ENCODE measurements at places on chromosomes 3 and 15. TPM values are rescaled to one million over a fixed set of nuclear protein-coding genes. Genes with fewer than 3 reads are reported as not detected.

DNA sequence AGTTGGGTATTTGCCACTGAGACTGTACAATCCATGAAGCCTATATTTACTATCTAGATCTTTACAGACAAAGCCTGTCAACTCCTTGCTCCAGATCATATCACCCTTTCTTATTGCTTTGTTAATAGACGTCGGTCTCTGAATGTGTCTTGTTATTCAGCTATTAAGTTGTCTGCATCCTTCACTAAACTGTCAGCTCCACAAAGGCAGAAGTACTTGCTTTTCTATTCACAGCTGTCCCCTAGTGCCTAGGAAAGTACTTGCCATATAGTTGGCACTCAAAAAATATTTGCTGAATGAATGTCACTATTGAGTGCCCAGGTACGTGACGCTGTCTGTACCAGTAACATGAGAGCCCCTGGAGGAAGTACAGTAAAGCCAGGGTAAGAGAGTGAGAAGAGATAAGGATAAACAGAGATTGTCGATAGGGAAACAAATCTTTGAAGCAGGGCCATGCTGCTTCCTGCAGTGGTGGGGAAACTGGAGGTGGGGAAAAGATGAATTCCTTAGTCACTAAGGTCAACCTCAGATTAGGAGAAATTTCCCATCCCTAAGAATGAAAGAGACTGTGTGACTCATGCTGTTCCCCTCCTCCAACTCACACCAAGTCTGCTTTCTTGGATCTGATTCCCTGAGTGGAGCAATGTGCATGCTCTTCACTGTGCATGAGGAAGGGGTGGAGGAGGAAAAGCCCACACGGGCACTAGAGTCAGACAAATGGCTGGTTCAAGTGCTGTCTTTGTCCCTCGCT is 36.3 kb downstream of the PRICKLE2 start:
- no peaks in the 10 kb centered on the region for H3K36me3 ChIP-seq
- no peak overlapping the region for H3K4me3 ChIP-seq
- H3K27ac ChIP-seq = no peak overlapping the region

DNA sequence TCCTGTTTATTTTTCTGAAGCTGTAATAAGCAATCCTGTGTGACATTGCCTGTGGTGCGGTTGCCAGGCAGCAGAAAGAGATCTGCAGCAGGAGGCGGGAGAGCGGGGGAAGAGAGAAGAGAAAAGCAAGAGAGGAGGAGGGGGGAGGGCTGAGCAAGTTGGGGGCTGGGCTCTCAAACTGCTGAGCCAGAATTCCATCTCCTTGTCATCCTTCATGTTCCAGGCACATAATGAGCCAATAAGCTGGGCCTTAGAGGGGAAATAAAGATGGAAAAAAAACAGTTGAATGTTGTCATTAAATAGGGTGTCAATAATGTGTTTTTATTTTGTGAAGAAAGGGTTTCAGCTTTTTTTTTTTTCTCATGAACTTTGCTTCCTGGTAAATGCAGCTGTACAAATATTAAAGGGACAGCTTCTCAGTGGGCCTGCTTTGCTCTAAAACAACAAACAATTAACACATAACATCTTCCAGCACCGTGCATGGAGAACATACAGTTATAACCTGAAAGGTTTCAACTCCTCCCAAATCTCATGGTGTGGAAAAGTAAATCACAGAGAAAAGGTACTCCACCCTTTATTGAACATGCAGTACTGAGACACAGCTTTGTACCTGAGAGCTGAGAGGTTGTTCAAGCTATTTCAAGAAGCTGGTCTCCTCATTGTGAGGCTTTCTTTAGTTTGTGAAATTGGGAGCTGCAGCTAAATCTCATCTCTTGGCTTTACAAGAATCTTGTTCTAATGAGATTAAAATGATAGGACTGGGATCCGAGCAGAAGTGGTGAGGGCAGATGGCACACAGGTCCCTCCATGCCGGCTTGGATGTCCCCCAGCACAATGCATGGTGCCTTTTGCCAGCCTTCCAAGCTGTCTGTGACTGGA is 451.1 kb upstream of the KCNMB2 start:
- no peak for DNase-seq
- H3K27me3 ChIP-seq = no peaks in the 10 kb centered on the region
- no peak overlapping the region for H3K4me3 ChIP-seq
- no peak overlapping the region for H3K27ac ChIP-seq

DNA sequence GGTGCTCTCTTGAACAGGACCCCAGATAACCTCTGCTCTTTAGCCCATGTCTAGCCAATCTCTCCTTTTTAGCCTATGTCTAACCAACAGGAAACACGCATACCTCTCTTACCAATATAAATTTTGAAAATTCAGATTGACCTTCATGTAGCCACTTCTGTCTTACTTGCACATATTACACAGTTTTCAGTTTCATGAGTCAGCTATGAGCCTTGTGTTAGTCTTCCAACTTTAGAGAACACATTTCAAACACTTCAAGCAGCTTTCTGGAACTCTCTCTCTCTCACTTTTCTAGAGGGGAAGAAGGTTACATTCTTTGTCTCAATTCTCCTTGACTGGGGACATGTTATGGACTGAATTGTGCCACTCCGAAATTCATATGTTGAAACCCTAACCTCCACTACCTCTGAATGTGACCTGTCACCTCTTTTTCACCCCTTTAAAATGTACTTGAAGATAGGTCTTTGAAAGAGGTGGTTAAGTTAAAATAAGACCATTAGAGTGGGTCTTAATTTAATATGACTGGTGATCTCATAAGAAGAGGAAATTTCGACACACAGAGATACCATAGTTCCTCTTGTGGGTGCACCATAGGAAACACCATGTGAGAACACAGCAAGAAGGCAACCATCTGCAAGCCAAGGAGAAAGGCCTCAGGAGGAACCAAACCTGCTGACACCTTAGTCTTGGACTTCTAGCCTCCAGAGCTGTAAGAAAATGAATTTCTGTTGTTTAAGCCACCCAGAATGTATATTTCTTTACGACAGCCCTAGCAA is 480.3 kb upstream of the ALCAM start:
- H3K27me3 ChIP-seq = no peaks in the 10 kb centered on the region
- H3K36me3 ChIP-seq = no peaks in the 10 kb centered on the region
- no peak overlapping the region for H3K27ac ChIP-seq
- H3K4me1 ChIP-seq = no peaks in the 10 kb centered on the region
- no peak for DNase-seq

- no peak overlapping the region for H3K27ac ChIP-seq
- no peaks in the 10 kb centered on the region for H3K27me3 ChIP-seq
- H3K4me3 ChIP-seq = no peak overlapping the region
- no peak for DNase-seq
- no peaks in the 10 kb centered on the region for H3K4me1 ChIP-seq
These were observed 13.0 kb downstream of the PHLDB2 start for GRCh38 chr3:111871809-111872623.

- no peak for DNase-seq
- no peak overlapping the region for H3K27ac ChIP-seq
- H3K36me3 ChIP-seq = no peaks in the 10 kb centered on the region
These were observed 944.7 kb downstream of the MCTP2 start for GRCh38 chr15:95175914-95176658.

DNA sequence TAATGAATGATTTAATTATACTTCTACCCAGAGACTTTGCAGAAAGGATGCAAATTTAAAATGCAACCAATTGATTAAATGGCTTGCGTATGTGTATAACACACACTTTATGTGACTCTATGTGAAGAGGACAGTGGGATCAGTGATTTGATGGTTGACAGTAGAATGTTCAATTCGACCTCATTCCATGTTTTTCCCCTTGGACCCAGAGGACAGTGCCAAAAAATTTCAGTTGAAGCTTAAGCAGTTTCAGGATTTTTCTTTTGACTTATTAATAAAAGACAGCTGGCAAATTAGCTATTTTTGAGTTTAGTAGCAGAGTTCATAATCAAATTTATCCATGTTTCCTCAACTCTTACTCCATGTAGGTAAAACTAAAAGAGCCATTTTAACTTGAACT is 742.4 kb upstream of the NR2F2 start:
- H3K4me1 ChIP-seq = no peaks in the 10 kb centered on the region
- no peak overlapping the region for H3K27ac ChIP-seq
- no peaks in the 10 kb centered on the region for H3K36me3 ChIP-seq
- H3K27me3 ChIP-seq = no peaks in the 10 kb centered on the region
- no peak overlapping the region for H3K4me3 ChIP-seq
- DNase-seq = no peak

PPP4R2 gene
- total RNA-seq = 118 TPM

BCL2A1 gene
- 13.8 TPM for total RNA-seq

LRRC3B gene
- not detected for total RNA-seq

All from activated CD8-positive, alpha-beta memory T cell treated with anti-CD3 and anti-CD28 coated beads, Interleukin-2, amount 10 ng/mL, durations not matched to agents 7 days and 5 days (primary cell).